ENCODE measurements at places on chromosomes 13 and 19.

DNA sequence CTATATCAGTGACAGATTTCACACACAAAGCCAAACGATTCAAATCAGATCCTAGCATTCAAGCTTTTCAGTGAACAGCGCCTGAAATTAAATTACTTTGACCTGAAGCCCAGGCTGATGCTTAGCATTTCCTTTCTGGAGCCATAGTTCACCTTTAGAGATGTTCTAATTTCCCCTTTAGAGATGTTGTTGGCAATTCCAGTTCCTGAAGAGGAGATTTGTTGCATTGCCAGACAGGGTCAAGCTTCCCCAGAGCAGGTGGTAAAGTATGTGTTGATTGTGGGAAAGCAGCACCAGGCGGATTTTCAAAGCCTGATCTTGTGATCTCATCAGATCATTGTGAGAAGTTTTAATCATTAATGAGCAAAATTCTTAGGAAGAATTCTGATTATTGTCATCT, 609.8 kb upstream of the KLF12 start:
- no peak for DNase-seq

DNA sequence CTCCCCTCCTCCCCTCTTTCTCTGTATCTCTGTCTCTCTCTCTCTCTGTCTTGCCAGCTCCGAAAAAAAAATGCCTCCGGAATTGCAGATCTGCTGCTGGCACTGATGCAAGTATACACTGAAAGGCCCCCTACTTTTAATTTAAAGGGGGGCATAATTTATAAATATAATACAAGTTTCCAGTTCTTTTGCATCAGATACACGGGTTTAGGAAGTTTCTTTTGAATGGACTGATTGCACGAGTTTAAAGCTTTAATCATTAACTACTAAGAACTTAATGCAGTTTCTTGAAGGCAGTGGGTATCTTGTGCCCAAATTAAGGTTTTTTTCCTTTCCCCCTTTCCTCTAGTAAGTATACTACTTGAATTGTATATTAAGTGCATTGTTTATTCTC, 1.4 kb downstream of the FGF9 start:
- no peak for DNase-seq

GRCh38 chr19:34178274-34178610, 5.9 kb downstream of the LSM14A start:
- no peak for DNase-seq

DNA sequence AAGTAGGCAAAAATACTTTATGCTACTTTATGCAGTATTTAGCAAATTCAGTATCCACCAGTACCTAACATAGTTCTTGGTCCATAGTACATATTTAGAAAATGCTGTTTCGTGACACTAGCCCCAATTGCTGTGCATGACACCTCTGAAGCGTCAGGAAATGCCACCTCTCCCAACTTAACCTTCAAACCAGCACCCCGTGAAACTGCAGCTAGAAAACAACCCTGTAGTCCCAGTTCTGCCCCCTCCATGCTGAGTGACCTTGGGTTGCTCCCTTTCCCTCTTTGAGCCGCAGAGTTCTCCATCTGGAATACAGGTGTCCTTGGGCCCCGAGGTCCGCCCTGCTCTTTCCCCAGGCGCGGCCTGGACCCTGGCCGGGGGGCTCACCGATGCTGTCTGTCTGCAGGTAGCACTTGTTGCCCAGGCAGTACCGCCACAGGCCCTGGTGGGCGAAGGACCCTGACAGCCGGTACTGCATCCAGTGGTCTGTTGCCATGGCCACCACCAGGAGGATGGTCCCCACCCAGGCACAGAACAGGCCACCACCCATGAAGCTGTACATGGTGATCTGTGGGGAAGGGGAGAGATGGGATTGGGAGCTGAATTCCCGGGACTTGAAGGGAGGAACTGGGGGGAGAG, 773 bp downstream of the LIM2 start:
- DNase-seq, result no peak

DNA sequence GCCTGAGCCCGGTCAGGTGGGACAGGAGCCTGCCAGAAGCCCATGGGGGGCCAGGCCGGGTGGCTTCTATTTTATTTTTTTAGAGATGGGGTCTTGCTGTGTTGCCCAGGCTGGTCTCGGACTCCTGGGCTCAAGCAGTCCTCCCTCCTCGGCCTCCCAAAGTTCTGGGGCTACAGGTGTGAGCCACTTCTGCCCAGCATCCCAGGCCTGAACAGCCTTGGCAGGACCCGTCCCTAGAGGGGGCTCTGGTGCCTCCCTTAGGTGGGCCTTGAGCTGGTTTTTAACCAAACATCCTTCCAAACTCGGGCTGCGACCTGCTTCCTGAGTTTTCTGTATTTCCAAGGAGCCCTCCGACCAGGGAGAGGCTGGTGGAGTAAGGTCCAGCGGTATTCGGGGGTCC, 10.5 kb downstream of the COMP start:
- no peak for DNase-seq

Data from progenitor cell of endocrine pancreas (in vitro differentiated cells).